Fibroblast of skin of scalp (primary cell): ENCODE measurements at places on chromosomes 4 and X.

DNA sequence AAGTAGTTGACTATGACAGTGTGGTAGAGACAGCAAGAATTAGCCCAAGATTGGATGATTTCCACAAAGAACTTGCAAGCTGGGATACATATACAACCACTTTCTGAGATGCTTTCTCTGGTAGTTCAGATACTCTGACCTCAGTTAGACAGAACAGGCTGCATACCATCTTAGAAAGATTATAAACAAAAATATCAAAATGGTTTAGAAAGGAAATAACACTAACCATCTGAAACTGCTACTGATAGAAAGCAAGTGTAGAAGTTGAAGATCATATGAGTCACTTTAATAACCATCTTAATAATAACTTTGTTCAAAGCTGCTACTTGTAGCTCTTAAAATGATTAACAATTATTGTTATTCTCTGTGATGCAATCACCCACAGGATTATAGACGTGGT, 255.4 kb upstream of the TTC29 start:
- DNase-seq = no peak

DNA sequence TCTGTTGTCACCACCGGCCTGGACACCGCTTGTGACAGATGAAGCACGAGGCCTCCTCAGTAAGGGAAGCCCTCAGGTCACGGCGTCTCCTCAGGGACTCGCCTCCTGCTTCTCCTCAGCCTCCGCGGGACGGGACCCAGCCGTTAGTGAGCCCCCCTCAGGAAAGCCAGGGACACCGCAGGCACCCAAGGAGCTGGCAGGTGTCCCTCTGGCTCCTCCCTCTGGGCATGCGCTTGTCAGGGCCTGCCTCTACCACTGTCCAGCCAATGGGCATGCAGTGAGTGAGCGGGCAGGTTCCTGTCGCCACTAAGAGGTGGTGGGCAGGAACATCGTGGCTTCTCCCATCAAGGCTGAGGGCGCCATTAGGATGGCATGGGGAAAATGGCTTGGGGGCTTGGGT, 23.5 kb upstream of the CT55 start:
- no peak for DNase-seq

- DNase-seq = peak; percentile 27
Observed at GRCh38 chrX:39456894-39457604, 640.7 kb downstream of the BCOR start.

GRCh38 chr4:78784236-78784865, 8.2 kb downstream of the BMP2K start:
- DNase-seq = peak; percentile 81

DNA sequence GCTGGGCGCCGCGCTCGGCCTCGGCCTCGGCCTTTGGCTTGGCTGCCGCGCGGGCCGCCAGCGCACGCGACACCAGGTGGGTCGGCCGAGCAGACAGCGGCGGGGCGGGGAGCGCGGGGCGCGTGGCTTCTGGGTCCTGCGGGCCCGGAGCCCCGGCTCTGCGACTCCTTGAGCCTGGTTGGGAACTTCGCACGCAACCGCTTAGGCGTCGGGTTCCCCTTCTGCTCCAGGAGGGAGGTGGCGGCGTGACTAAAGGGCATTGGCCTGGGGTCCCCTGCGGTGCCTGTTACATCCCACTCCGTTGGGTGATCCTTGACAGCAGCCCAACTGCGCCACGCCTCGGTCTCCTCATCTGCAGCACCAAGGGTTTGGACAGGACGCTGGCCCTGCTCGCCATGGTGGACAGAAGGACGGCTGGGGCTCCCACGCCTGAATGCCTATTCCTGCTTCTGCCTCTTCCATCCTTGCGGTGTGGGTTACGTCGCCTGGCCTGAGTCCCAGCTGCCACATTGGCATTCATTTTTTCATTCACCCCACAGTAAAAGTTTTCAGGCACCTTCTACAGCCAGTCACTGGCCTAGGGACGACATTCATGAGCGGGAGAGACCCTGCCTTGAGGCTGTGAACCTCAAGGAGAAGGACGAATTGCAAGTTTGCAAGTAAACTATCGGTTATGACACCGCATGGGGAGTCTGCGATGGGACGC, 631 bp downstream of the EVC start:
- DNase-seq = peak; percentile 62
